ENCODE measurements at places on chromosomes 6 and 20. TPM values are rescaled to one million over a fixed set of nuclear protein-coding genes. Genes with fewer than 3 reads are reported as not detected.
A peak's percentile ranks its signal among the peaks of the same experiment; 100 is the strongest.

DNA sequence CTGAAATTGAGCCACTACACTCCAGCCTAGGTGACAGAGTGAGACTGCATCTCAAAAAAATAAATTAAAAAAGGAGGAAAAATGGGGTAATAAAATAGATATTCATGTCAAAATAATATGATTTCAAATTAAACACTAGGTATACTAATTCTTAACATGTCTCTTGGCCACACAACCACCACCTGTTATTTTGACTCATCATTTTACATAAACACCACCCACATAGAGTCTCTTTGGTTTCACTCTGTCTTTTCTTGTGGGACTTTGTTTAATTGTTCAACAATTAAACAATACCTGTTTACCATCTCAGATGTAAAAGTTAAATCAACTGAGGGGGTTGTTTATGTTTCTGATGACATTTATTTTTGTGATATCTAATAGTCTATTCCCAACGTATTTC lies 476.8 kb upstream of the ADGRB3 start:
- DNase-seq = no peak

GRCh38 chr20:35757098-35757705 lies 14.6 kb upstream of the PHF20 start:
- no peak for DNase-seq

- peak; percentile 22 for DNase-seq
Measured at GRCh38 chr6:24458134-24458533, 31.2 kb downstream of the GPLD1 start.

- DNase-seq = no peak
Measured at GRCh38 chr20:43994486-43995100, 79.9 kb downstream of the TOX2 start.

- DNase-seq = no peak
Measured at GRCh38 chr6:154960299-154960843, 34.7 kb upstream of the TIAM2 start.

- DNase-seq = no peak
Measured at GRCh38 chr6:118134736-118135135, 227.7 kb downstream of the SLC35F1 start.

DNA sequence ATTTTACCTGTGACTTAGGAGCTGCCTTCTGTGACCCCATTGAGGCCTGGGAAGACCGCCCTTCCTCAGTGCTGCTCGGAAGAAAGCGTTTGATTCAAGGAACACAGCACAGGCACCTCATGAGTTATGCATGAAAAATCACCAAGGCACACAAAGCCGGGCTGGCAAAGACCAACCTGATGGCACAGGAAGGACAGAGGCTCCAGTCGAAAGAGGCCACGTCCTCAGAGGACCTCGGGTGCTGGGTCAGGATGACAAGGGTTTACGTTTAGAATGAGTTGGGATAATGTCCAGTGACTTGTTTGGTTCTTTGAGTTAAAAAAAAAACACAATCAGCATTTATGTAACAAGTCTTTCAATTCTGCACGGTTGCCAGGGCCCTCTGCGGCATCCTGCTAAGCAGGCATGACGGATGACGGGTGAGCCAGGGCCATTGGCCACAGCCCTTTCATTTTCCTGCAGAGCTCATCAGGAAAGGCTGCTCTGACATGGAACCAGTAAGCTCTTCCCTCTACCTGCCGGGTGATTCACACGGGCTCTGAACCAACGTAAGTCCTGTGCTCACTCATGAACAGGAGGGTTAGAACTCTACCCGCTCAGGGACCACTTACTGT lies 112.8 kb downstream of the DACT2 start:
- no peak for DNase-seq

DNA sequence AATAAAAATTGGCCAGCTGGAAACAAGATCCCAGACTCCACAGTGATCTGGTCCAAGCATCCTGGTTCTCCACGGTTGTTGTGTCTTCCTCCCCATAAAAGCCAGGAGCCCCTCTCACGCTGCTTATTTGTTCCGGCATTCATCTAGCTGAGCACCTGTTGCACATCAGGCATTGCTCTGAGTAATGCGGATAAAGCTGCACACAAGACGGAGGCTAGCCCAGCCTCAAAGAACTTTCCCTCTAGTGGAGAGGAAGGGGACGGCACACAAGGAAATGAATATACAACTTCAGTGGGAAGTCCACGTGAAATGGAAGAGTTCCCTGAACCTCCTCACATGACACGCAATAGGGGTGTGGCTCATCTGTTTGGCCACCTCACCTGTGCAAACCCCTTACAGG lies 30.3 kb upstream of the NXT1 start:
- no peak for DNase-seq

DNA sequence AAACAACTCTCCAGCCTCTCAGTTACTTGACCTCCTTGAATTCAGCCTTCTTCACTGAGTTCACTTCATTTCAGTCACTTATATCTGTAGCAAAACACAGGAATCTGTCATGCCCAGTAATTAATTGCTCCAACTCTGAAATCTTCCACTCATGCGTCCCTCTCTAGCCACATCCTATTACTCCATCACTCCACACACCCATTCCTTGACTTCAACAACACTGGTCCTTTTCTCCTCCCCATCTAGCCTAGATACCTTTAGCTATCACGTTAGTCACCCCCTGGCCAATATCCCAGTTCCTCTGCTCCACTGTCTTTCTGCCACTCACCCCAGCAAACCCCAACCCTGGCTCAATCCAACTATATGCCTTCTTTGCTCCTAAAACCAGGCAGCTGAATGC lies 7.7 kb downstream of the ZHX3 start:
- peak; percentile 90 for DNase-seq

GRCh38 chr20:49579874-49580812 lies 12.2 kb upstream of the PTGIS start:
- no peak for DNase-seq

DNA sequence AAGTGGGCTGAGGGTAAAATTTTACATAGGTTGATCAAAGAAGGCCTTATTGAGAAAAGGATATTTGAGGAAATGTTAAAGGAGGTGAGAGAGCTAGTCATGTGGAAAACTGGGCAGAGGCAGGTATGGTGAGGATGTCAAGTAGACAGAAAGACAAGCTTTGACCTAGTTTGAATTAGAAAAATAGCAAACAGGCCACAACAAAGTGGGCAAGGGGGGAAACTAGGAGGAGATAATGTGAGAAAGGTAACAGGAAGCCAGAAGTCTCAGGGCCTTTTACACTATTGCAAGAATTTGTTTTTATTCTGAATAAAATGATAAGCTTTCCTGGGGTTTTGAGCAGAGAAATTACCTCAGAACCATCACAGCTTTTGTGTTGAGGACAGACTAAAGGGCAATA lies 115.7 kb downstream of the RWDD2A start:
- no peak for DNase-seq

DNA sequence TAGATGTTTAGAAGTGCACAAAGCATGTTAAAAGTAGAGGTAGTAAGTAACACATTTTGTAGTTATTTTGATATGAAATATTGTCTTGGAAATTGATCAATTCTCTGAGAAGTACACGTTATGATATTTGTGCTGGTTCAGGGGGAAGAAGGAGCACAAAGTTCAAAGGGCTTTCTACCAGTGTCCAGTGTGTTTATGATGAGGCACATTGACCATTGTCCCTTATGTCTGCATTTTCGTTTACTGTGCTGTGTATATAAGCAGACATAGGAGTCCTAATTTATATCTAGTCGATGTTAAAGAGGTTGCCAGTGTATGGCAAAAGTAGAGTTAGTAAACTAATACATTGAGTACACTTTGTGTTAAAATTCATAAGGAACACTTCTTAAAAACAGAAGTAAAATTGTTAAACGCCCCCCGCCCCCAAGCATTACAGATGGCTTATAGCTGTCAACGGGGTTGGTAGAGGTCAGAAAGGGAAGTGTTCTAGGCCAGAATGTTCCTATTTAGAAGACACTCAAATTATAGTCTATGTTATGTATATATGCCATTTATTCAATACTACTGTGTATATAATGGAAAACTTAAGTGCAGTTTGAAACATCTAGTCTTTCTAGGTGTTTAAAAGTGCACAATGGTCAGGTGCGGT lies 13.3 kb upstream of the HMGN4 start:
- DNase-seq = no peak

DNA sequence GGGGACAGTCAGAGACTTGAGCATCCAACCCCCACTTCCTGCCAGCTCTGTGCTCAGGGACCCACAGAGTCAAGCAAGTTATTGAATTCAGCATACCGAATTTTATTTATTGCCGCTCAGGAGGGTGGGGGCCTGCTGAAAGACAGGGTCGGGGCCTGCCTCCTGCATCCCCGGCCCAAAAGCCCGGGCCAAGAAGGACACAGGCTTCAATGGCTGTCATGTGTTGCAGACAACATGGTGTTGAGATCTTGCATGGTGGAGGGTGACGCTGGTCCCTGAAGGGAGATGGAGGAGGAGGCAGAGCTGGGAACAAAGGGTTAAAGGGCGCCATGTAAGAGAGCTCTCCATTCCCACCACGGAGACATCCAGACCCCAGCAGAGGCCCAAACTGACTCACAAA lies 698 bp downstream of the SFTA2 start:
- DNase-seq = no peak

DNA sequence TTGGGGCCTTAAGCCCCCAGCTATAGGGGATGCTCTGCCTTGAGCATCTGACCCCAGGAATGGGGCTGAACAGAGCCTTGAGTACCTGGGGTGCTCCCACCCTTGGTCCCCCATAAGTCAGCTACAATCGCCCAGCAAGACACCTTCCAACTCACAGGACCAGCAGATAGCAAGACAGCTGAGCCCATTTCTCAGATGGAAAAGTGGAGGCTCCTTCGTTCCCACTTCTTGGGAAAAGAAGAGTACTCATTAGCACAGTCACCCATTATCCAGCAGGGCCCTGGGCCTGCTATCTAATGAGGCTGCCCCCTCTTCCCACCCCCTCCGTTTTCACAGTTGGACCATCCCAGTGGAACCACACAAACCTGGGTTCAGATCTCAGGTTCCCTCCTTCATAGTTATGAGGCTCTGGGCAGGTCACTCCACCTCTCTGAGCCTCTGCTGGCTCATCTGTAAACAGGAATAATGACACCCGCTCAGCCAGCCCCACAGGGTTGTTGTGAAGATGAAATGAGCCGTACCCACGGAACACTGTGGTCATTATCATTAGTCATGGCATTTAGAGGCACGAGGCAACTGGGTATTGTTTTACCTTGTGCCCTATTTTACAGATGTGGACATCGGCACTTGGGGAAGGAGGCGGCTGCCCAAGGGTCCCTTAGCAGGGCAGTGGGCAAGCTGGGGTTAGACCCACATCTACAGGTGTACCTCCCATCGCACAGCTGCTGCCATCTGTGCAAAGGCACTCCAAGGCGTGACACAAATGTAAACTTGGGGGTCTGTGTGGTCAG lies 4.5 kb downstream of the LPIN3 start:
- DNase-seq = no peak

DNA sequence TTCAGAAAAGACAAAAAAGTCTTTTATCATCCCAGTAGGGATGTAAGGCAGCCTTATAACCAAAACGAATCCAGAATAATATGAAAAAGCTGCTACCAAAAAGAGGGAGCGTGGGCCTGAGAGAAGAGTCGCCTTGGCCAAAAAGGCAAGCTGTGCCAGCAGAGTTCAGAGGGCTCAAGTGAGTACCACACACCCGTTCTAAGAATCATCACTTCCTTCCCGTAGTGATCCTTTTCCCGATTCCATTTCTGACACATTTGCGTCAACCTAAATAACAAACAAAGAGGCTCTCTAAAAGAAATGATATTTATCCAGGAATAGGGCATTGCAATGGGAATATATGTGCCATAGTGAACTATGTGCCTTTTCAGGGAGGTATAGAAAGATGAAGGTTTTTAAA lies 3.8 kb upstream of the TMEM181 start:
- no peak for DNase-seq

GRCh38 chr6:835476-836160 lies 142.7 kb upstream of the EXOC2 start:
- peak; percentile 39 for DNase-seq

GRCh38 chr6:106256201-106256968 lies 69.2 kb downstream of the ATG5 start:
- DNase-seq = peak; percentile 44

Gene TRIM10
- total RNA-seq = not detected

Gene HECA
- total RNA-seq = 23.8 TPM

Gene ZNF334
- total RNA-seq = 4.3 TPM

Gene CST2
- total RNA-seq = not detected

Gene ABHD16B
- total RNA-seq = not detected

Gene LZTS3
- total RNA-seq = 16.3 TPM

Gene AIF1
- total RNA-seq = not detected

Gene ZKSCAN4
- 3.6 TPM for total RNA-seq

Gene MUCL3
- total RNA-seq = not detected

Gene NNAT
- total RNA-seq = 1.0 TPM
